ENCODE measurements at places on chromosomes 3 and 15.

DNA sequence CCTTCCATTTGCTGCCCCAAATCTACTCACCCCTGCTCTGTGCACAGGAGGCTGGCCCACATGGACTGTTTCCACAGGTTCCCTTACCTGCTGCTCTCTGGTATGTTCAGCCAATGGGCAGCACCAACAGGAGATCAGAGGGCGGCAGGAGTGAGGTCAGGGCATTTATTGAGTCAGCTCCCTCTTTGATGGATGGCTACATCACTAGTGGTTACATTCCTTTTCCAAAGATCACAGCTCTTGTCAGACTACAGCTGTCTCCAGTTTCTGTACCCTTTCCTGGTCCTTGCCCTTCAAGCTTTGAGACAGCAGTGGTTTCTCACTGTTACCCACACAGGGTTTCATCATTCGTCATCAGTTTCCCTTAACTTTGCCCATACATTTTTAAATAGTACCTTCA, 325.1 kb downstream of the SUCLG2 start:
- DNase-seq: no peak

- DNase-seq: no peak
Observed at GRCh38 chr15:100775581-100776185, 103.9 kb upstream of the ALDH1A3 start.

DNA sequence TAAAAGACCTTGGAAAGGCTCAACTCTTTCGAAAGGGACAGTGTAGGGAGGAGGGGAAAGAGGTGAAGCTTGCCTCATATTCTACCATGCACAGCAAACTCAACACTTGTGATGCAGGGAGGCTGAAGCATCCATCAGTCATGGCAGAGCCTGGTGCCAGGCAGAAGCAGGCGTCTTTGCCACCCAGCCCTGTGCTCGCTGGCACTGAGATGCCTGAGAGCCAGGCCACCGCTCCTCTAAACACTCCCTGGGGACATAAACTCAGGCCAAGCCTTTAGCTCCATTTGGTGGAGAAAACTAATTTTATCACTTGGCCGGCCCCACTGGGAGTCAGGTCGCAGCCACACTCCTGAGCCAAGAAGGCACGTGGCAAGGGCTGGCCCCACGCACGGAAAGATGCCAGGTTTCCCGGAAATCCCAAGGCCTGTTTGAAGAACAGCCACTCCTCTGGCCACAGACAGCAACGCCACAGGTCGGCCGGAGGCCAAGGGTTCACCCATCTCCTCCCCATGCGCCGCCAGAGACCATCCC, 30.7 kb downstream of the XXYLT1 start:
- no peak for DNase-seq

GRCh38 chr3:117463276-117464115, 753.9 kb downstream of the TUSC7 start:
- no peak for DNase-seq

DNA sequence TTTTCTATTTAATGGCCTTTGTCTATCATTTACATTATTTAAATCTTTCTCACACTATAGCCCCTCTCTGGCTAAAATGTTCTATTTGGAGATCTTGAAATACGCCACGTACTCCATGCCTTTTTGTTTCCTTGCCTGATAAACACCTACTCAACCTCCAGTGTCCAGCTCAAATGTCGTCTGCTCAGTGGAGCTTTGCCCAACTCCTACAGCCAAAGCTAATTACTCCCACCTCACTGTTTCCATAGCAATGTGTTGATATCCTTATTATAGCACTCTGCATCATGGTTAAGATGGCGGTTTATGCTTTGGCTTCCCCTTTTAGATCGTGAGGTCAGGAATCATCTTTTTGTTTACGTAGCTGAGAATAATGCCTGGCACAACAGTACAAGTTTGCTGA, 55.9 kb downstream of the NGLY1 start:
- DNase-seq: no peak

GRCh38 chr15:99764522-99764921, 31.3 kb upstream of the LYSMD4 start:
- no peak for DNase-seq

DNA sequence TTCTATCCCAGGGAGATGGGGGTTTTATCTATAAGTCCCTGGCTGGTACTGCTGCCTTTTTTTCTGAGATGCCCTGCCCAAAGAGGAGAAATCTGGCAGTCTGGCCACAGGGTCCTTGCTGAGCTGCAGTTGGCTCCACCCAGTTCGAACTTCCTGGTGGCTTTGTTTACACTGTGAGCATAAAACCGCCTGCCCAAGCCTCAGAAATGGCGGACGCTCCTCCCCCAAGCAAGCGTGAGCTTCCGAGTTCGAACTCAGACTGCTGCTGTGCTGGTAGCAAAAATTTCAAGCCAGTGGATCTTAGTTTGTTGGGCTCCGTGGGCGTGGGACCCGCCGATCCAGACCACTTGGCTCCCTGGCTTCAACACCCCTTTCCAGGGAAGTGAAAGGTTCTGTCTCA, 126.8 kb upstream of the SUCLG2 start:
- no peak for DNase-seq

- no peak for DNase-seq
Observed at GRCh38 chr3:55554634-55555425, 67.7 kb upstream of the WNT5A start.

- DNase-seq: no peak
Observed at GRCh38 chr3:172259111-172259541, 189.1 kb downstream of the GHSR start.

DNA sequence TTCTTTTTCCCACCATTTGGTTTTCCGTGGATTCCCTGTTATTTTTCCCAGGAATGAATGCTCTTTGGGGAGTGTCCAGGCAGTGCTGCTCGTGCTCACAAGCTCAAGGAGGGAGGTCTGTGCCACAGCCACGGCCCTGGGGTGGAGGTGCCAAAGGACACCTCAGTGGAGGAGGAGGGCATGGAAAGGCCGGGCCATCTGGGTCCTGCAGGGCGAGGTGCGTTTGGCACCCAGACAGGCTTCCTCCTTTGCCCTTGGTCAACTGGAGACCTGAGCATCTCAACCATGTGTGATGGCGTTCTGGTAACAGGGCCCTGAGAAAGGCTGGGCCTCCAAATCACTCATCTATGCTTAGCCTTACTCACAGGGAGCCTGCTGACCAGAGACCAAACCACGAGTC, 25.4 kb downstream of the KY start:
- no peak for DNase-seq

DNA sequence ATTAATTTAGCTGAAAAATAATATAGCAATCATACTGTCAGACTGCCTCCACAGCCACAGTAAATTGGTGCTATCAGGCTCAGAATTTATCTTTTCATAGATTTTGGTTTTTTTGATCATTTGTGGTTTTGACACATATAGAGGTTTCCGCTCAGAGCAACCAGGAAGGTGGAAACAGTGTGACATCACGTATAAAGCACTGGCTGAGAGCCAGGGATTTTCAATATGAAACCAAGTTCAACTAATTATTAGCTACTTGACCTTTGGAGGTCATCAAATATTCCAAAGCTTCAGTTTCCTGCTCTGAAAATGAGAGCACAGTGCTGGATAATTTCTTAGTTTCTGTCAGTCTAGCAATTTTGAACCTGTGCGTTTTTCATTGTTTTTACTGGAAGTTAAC, 433.8 kb upstream of the SUCLG2 start:
- DNase-seq: peak; percentile 47

GRCh38 chr3:196941729-196942225, 551 bp downstream of the NCBP2 start:
- DNase-seq: peak; percentile 65

GRCh38 chr15:67512140-67512539, 8.8 kb upstream of the C15orf61 start:
- no peak for DNase-seq

Measured in stimulated activated CD4-positive, alpha-beta T cell treated with anti-CD3 and anti-CD28 coated beads, Interleukin-2, amount 100 ng/mL, for 4 hours (primary cell).